ENCODE measurements at places on chromosomes 11 and 22.

DNA sequence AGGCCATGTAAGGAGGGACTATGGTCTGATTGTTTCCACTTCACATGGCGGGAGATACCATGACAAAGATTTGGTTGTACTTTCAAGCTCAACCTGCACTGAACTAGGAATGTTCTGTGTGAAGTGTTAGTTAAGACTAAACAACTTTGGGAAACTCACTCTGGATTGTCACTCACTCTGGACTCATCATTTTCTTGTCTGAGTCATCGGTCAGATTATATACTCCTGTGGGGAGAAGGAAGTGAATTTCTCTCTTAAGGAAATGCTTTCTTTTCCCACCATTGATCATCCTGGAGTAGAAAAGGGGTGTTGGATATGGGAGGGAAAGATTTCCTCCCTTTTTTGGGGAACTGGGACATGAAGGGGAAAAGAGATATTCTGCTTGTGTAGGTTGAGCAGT is 26.9 kb upstream of the CAT start:
- DNase-seq, result no peak

- no peak for DNase-seq
Measured at GRCh38 chr11:68889948-68890446, 13.6 kb downstream of the MRPL21 start.

GRCh38 chr11:102932678-102933077 is 22.9 kb downstream of the MMP13 start:
- DNase-seq, result no peak

DNA sequence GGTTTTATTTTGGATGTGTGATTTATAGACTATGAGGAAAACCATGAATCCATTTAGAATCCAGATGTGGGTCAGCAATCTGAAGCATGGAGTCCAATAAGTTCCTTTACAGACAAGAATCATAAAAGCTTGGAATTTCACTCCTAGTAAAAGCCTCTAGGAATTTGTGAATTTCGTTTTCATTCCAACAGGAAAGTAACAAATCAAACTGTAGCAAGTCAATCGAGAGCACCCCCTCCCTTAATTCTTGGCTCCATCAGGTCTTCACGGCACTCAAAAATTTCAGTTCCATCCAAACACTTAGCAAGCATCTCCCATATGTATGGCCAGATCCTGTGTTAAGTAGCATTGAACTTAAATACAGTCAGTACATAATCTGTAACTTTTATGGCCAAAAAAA is 143.6 kb upstream of the POU2AF2 start:
- no peak for DNase-seq

DNA sequence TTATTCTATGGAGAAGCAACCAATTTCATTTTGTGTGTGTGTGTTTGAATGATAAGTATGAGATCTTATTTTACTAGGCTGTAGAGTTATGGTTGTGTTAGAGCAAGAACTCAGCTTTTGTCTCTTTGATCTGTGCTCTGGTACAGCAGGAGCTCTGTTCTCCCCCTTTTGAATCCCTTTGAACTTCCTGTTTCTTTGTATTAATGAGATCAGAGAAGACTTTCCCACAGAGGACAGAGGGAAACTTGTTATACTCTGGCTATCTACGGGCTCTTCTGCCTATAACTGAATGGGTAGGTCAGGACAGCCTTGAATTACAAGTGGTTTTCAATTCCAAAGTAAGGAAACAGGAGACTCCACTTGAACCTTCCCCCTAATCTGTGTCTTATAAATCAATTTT is 1015.0 kb upstream of the RAG2 start:
- no peak for DNase-seq

DNA sequence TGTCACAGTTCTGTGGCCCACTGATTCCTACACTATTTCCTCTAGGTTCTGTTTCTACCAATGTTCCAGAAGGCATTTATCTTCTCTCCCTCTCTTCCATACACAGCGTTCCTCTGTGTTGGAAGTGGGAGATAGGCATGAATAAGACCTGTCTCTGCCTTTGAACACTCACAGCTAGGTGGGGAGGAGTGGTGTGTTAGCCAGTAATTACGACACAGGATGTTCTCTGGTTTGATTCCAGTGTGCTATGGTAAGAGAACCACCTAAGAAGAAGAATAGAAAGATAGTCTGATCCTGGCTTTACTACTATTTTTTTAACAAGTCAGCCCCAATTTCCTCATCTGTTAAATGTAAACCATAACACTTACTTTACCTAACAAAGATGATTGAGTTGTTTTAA is 200.2 kb upstream of the MTMR2 start:
- no peak for DNase-seq

DNA sequence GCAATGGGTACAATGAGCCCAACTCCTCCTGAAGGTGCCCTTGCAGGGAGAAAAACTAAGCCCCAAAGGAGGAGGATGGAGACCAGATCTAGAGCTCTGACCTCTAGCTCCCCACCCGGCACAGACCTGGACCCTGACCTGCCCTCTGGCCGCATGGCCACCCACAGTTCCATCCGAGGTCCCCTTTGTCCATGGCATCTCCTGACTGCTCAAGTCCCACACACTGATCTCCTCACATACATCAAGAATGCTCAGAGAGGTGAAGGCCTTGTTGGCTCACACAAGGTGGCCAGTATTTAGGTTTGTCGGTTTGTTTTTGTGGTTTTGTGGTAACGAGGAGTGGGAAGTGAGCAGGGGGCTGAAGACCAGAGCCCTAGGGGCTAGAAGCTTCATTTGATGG is 423.5 kb upstream of the B3GAT1 start:
- DNase-seq, result no peak

- no peak for DNase-seq
Measured at GRCh38 chr11:117579161-117579560, 217.9 kb downstream of the DSCAML1 start.

DNA sequence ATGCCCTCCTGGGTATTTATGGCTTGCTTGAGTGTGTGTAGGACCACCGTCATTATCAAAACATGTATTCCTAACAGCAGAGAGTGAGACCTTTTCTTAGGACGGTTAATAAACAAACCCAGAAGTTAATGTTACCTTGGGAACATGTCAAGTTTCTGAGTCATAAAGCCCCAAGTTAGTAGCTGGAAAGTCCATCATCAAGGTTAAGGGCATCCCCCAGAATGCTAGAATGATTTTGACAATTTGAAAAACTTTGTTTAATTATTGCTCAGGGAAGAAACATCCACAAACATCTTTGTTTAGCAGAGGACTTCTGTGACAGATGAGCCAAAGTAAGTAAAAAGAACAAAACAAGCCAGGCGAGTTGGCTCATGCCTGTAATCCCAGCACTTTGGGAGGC is 20.0 kb downstream of the CAVIN3 start:
- no peak for DNase-seq

GRCh38 chr11:88411265-88411664 is 73.7 kb upstream of the CTSC start:
- no peak for DNase-seq

DNA sequence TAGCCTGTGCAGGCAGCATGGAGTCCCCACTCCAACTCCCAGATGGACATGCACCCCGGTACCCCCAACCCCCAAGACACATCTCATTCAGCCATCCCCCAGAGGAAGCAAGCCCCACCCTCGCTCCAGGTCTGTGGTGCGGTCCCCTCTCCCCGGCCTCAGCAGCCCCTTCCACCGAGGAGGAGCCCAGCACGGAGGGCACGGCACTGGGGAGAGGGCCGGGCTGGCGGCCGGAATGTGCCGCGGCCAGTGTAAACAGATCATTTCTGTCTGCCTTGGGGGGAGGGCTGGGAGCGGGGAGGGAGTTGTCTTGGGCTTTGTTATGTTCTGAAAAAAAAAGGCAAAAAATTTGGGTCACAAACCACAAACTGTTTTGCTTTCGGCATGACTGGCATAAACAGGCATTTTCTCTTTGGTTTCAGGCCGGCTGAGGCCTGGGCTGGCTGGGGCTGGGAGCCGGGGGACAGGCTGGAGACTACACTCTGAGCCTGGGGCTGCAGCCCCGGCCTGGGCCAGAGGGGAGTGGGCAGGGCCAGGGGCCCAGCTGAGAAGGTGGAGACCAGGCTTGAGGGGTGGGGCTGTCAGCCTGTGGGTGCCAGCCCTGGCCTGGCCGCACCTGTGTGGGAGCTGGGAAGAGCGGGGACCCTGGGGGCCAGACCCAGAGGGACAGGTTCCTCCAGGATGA is 16.8 kb downstream of the IGF2 start:
- DNase-seq, result no peak

DNA sequence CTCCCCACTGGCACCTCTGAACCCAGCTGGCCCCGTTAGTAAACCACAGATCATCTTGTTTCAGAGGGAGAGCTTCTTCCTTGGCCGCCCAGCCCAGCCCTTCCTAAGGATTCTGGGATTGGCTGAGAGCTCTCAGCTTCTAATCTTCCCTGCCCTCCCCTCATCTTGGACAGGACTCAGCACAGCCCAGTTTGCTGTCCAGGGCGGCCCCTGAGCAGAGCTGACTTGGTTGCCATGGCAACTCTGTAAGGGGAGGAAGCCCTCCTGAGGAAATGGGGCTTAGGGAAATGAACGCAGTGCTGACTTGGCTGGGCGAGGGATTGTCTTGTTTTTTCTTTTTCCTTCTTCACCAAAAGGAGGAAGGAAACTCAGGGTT is 4.6 kb downstream of the APOL4 start:
- peak; percentile 49 for DNase-seq

- no peak for DNase-seq
Measured at GRCh38 chr11:87555101-87555500, 517.4 kb downstream of the TMEM135 start.

DNA sequence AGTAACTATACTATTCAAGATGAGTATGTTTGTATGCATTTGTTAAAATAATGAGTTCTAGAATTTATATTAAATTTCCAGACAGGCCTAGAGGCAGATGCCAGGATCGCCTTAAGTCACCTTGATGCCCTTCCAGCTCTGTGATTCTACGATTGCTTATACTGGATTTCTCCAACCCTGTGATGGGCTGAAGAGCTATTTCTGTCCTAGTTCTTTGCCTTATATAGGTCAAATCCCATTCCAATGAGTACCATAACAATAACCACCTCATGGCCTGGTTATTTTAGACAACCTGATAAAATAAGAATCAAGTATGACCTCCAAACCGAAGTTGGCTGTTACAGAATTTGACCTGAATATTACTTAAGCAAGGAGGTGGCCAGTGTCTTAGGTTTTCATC is 79.8 kb upstream of the BLID start:
- DNase-seq, result no peak

DNA sequence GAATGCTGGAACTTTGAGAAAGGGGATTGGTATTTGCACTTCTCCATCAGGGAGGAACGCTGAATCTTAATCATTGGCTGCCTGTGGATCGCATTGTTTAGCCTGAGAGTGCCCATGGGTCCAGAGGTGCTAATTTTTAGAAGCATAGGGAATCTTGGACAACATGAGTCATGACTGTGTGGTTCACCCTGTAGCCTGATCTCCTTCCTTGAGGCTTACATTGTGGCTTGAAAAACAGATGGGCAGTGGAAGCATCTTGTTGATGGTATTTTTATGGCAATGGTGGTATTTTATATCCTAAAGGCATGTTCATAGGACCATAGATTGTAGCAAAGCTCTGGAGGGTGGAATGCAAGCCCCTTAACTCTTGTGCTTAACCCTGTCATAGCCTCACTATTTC is 99.2 kb upstream of the DBX1 start:
- no peak for DNase-seq

DNA sequence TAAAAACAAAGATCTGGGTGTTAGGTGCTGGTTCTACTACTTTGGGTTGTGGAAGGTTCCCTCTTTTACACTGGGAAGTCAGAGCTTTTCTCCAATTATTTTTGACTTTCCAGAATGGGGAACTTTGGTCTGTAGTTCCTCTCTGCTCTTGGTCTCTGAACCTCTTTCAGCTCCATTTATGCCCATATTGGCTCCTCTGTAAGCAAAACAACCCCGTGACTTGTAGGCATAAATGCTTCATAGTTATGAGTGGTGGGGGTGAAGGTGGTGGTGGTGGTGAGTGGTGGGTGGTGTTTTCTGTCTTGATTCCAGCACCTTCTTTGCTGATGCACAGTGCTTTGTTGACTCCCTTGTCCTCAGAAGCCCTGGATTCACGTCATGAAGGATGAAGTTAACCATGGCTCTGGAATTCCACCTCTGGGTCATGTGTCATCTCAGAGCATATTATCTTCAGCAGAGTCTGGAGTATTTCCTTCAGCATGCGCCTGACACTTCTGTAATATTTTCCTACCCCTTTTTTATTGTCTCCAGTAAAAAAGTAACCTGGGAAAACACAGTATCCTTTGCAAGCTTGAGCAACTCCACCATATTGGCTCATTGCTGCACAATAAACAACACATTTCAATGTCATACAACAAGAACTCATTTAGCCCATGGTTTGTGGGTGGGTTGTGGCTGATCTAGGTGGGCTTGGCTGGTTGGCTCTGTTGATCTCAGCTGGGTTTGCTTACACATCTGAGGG is 24.1 kb upstream of the GRK3 start:
- DNase-seq, result peak; percentile 36

DNA sequence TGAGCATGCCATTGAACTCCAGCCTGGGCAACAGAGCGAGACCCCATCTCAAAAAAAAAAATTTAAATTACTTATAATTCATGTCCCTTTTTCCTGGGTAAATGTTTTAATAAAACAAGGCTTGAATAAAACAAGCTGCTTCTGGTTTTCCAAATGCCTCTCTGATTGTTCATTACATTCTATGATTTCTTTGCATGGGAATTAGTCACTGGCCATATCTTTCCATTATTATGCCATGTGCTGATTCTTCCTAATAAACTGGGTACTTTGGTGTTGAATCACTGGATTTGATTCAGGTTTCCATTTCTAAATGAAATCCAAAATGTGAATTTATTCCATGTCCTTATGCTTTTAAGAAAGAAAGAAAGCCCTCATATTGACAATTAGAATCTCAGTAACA is 42.6 kb downstream of the ZNF215 start:
- no peak for DNase-seq

GRCh38 chr11:28842716-28843115 is 734.5 kb downstream of the METTL15 start:
- no peak for DNase-seq

- DNase-seq, result no peak
Measured at GRCh38 chr11:114060392-114061047, 1.0 kb downstream of the ZBTB16 start.

- DNase-seq, result no peak
Measured at GRCh38 chr11:19811380-19811779, 98.7 kb downstream of the NAV2 start.

DNA sequence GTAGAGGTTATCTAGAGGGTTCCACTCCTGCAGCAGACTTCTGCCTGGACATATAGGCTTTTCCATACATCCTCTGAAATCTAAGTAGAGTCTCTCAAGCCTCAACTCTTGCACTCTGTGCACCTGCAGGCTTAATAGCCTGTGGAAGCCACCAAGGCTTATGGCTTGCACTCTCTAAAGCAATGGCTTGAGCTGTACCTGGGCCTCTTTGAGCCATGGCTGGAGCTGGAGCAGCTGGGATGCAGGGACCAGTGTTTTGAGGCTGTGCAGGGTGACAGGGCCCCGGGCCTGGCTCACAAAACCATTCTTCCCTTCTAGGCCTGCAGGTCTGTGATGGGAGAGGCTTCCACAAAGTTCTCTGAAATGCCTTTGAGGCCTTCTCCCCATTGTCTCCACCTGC is 2.9 kb upstream of the NXPE4 start:
- DNase-seq, result no peak

GRCh38 chr11:7694235-7694634 is 12.0 kb downstream of the OVCH2 start:
- no peak for DNase-seq

- DNase-seq, result no peak
Measured at GRCh38 chr22:37275622-37276021, 6.7 kb upstream of the CYTH4 start.

- no peak for DNase-seq
Measured at GRCh38 chr22:45775062-45775461, 103.4 kb downstream of the ATXN10 start.

- no peak for DNase-seq
Measured at GRCh38 chr22:27494785-27495184, 306.8 kb downstream of the MN1 start.

GRCh38 chr22:37218771-37219411 is 6.6 kb upstream of the SSTR3 start:
- no peak for DNase-seq
